ENCODE measurements at places on chromosomes 6 and 20.

DNA sequence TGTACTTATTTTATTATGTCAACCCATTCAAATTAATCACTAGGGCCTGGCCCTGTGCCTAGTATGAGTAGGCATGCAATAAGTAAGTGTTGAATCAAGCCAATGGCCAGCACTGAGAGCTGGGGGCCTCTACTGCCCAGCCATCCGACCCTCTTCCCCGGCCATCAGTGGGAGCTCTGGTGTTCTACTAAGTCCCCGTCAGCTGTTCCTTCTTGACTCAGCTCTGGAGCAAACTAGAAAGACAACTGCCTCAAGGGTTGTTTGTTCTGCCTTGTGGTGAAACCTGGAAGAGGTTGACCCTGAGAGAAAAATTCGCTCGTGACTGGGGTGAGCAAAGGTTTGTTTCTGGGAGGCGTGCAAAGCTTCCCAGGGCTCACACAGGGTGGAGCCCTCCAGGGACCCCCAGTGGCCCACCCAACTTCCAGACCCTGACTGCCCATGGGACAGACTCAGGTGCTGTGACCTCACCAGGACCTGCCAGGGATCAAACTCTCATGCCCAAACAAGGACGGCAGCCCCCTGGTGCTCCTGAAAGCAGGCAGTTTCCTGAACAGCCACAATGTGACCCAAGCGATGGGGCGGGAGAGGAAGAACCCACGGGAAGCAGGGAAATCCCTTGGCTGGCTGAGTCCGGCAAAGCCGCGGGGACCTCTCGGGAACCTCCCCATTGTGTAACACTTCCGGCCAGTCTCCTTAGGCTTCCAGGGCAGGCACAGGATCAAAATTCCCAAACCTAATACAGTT, 50.4 kb downstream of the BANF2 start:
- DNase-seq: no peak

- no peak for DNase-seq
Observed at GRCh38 chr6:31908791-31909190, 6.9 kb upstream of the ZBTB12 start.

- DNase-seq: no peak
Observed at GRCh38 chr20:41507851-41508250, 110.3 kb downstream of the CHD6 start.

DNA sequence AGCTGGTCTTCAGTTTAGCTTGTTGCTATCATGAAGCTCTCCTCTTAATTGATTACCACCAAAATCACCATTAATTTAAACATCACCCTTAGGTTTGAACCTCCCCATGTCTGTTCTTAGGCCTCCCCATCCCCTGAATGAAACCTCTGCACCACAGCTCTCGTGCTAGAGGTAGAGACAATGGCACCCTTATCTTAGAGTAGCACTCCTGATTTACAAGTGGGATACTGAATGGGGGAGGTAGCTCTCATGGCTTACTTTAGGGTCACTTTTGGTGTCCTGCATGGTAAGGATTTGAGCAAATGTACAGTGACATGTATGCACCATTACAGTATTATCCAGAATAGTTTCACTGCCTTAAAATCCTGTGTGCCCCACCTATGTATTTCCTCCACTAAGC, 115.6 kb upstream of the ADTRP start:
- no peak for DNase-seq

DNA sequence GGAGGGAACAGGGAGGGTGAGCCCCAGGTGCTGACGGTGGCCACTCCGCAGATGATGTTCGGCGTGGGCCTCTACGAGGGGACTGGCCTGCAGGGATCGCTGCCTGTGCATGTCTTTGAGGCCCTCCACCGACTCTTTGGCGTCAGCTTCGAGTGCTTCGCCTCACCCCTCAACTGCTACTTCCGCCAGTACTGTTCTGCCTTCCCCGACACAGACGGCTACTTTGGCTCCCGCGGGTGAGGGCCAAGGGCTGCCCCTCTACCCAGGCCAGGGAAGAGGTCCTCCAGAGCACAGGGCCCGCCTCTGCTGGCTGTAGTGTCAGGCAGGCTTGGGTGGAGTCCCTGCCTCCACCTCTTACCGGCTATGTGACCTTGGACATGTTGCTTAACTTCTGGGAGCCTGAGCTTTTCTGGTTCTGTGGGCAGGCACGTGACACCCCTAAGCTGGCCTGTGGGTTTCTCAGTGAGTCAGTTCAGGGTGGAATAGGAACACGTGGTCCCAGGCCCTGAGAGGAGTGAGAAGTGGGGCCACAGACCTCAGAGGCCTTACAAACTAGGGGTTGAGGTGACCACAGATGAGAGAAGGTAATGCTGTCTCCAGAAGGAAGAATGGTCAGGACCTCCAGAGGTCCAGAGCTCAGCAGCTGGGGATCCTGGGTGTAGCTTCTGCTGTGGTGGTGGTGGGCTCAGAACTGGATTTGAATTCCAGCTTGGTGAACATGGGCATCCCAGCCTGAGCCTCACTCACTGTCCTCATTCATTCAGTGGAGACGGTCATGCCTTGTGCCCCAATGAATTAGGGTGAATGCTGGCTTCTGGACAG, 11.9 kb downstream of the PCIF1 start:
- DNase-seq: no peak

DNA sequence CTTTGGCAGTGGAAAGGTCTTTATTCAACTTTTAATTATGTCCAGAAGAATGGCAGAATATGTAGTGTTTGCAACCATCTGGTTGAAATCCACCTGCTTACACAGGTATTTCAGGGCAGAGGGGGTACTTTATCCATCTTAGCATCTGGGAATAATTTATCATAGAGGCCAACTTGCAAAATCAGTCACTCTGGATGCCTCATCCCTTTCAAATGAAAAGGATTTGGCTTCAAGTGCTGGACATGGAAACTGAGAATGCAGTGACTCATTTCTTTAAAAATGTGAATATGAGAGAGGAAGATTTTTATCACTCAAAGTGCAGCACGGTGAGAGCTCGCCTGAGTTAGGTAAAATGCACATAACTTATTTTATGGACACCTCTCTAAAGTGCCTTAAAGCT, 758.3 kb downstream of the KIF16B start:
- DNase-seq: peak; percentile 5

DNA sequence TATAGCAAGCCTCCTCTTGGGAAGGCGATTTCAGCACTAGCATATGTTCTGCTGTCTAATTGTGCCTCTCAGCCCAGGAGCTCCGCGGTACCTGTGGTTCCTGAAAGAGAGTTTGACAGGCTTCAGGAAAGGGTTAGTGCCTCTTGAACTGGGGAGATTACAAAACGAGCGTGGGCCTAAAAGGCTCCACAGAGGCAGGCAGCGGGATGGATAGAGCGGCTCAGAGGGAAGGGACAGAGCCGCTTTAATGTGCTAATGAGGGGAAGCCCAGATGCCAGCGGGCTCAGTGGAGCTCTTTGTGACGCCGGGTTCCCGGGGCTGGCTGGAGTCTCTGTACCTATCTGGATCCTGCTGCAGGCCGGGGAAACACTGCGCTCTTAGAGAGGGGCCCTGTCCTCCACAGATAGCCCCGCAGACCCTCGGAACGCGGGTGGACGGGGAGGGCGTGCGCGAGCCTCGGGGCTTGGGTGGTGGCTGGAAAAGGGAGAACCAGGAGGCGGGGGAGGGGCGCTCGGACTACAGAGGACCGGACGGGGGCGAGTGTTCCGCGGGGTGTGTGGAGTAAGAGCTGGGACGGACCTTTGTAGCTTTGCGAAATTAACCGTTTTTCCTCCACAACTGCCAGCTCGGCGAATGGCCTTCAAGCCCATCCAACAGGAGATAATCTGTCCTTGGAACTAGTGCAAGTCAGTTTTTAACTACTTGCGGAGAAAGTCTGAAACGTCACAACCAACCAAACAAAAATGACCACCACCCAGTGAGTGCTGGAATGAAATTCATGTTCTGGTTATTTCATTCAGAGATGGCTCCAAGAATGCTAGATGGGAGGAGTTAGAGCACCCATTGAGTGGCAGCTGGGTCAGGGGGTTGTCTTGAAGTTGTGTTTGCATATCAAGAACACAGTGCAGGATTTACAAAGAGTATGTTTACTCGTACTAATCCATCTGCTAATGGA, 13.0 kb downstream of the SLC35F1 start:
- no peak for DNase-seq

DNA sequence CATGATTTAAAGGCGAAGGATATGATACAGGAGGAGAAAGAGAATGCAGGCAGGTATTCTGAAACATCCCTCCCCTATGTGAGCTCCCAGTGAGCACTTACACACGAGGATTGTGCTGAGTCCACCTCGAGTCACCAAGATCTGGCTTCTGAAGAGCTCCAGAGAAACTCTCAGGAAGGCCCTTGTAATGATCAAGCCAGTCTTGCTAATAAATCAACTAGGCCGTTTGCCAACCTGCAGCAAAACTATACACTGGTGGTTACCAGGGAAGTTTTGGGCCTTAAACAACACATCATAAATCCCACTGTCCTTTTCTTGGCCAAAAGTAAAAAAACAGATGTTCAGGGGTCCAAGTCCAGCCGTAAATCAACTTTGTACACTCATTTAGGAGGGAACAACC, 79.2 kb downstream of the STXBP5 start:
- DNase-seq: peak; percentile 19

DNA sequence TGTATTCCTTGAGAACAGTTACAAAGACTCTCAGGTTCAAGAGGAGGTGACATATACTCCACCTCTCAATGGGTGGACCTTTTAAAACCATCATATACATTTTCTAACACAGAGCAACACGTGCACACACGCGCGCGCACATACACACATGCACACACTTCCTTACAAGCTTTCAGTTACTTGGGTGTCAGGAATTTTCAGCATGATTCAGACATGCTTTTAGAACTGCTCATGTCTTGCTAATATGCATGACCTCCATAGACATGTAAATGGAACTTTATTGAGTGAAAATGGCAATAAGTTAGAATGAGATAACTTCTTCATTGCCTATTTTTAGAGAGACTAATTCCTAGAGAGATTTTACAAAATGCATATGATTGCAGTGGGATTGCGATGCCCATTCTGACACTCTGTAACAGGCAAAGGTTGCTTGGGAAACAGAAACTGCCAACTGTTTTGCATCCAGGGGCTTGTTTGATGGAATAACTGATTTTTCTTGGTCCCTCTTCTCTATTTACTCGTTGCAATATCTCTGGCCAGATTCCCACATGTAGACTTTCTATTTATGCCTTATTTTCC, 531.4 kb upstream of the RNF217 start:
- no peak for DNase-seq

- no peak for DNase-seq
Observed at GRCh38 chr20:2794866-2795447, 5.5 kb downstream of the CPXM1 start.

GRCh38 chr6:159043947-159044346, 844 bp downstream of the TAGAP start:
- DNase-seq: no peak

GRCh38 chr6:29376003-29376402, 912 bp upstream of the OR12D3 start:
- peak; percentile 0 for DNase-seq

- no peak for DNase-seq
Observed at GRCh38 chr6:133740218-133740617, 148.7 kb upstream of the TCF21 start.

GRCh38 chr20:48904566-48905296, 16.8 kb upstream of the ARFGEF2 start:
- peak; percentile 80 for DNase-seq

DNA sequence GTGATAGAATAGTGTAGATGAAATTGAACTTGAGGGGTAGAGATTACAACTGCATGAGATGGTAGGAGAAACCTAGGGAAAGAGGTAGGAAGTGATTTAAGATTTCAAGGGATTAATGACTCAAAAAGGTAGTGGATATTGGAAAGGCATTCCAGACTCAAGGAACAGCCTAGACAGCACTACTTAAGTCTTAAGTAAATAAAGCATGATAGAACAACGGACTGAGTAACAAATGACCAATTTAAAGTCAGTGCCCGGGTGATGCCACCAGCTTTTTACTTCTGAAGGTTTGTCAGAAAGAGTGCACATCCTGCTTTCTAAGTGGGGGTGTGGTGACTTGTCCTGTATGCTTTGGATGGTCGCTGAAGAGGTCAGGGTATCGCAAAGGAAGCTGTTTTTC, 81.8 kb downstream of the PHACTR1 start:
- DNase-seq: no peak

DNA sequence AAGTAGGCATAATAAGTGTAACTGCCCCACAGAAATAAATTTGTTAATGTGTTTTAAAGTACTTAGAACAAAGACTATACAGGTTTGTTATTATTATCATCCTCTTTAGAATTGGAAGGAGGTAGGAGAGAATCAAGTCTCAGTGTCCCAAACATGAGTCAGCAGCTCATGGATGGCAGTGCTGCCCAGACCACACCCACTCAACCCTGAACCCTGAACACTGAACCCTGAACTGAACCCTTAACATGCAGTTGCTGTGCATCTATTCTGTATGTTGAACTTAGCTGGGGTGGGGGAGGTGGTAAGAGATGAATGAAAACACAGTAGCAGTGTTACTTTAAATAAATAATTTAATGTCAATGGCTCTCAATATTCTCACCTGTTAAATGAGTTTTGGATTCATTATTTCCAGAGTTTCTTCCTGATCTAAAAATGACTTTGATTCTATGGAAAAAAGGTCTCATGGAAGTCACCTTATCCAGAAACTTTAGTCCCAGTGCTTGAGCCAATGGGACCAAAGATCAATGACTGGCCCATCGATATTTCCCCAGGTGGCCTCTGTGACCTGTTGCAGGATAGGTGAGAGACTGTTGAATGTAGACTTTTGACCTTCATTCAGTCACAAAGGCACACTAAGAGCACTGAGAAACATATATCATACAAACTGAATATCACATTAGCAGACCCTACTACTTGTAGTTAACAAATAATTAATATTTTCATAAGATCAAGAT, 3.1 kb upstream of the ANKRD66 start:
- DNase-seq: no peak

GRCh38 chr6:20919677-20920385, 385.6 kb downstream of the CDKAL1 start:
- no peak for DNase-seq

GRCh38 chr20:3710011-3710466, 2.4 kb downstream of the SIGLEC1 start:
- no peak for DNase-seq

- no peak for DNase-seq
Observed at GRCh38 chr6:133187657-133188453, 53.3 kb upstream of the EYA4 start.

- no peak for DNase-seq
Observed at GRCh38 chr6:142132625-142133024, at the start of gene GJE1. GJE1 (plus strand) TSS chr6:142132925; CDS start chr6:142133159, 234 bp downstream.

DNA sequence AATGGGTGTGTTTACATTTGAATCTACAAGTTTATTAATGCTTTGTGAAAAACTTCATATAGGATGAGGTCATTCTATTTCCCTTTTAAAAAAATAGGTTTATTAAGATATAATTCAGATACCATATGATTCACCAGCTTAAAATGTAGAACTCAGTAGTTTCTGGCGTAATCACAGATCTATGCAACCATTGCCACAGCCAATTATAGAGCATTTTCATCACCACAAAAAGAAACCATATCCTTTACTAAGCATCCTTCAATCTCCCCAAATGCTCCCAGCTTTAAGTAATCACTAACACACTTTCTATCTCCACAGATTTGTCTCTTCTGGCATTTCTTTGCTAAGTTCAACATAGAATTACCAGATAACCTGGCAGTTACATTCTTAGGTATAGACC, 137.2 kb downstream of the PTPRT start:
- DNase-seq: no peak

- DNase-seq: no peak
Observed at GRCh38 chr6:131059486-131059885, 3.6 kb downstream of the EPB41L2 start.

GRCh38 chr20:15584507-15584906, 988.7 kb downstream of the KIF16B start:
- no peak for DNase-seq
